ENCODE measurements at places on chromosomes 7 and 10.
A peak's percentile ranks its signal among the peaks of the same experiment; 100 is the strongest.

GRCh38 chr10:91296471-91296870 is 76.0 kb downstream of the PCGF5 start:
- no peak for DNase-seq

DNA sequence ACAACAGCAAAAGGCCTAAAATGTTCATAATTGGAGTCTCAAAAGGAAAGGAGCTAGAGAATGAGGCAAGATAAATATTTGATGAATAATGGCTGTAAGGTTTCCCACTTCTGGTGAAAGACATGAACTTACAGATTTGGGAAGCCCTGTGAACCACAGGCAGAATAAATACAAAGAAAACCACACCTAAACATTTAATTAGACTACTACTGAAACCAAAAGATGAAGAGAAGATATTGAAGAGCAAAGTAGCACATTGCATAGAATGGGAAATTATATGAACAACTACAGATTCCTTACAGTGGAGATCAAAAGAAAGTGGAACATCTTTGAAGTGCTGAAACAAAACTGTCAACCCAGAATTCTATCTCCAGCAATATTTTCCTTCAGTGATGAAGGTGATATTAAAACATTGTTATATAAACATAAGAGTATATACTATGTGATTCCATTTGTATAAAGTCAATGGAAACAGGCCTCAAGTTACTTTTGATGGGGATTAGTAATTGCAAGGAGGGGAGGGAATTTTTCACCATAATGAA is 191.3 kb upstream of the KAT6B start:
- DNase-seq: no peak

GRCh38 chr10:4373098-4373497 is 452.9 kb upstream of the AKR1E2 start:
- no peak for DNase-seq

- DNase-seq: no peak
These were observed 221.5 kb downstream of the SUGCT start for GRCh38 chr7:40356312-40356711.

DNA sequence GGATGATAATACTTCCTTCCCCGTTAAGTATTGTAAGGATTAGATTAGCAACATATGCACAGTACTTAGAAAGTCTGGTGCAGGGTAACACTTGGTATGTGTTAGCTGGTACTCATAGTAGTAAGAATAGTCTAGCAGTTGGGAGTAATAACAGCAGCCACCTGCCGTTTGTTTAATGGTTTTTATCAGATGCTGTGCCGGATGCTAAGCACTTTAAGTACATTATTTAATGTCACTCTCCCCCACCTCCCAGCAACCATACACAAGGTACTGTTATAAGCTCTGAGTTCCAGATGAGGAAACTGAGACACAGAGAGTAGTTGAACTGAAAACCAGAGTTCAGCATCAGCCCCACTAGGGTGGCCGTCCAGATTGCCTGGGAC is 60.1 kb downstream of the ZMIZ1 start:
- DNase-seq: no peak

DNA sequence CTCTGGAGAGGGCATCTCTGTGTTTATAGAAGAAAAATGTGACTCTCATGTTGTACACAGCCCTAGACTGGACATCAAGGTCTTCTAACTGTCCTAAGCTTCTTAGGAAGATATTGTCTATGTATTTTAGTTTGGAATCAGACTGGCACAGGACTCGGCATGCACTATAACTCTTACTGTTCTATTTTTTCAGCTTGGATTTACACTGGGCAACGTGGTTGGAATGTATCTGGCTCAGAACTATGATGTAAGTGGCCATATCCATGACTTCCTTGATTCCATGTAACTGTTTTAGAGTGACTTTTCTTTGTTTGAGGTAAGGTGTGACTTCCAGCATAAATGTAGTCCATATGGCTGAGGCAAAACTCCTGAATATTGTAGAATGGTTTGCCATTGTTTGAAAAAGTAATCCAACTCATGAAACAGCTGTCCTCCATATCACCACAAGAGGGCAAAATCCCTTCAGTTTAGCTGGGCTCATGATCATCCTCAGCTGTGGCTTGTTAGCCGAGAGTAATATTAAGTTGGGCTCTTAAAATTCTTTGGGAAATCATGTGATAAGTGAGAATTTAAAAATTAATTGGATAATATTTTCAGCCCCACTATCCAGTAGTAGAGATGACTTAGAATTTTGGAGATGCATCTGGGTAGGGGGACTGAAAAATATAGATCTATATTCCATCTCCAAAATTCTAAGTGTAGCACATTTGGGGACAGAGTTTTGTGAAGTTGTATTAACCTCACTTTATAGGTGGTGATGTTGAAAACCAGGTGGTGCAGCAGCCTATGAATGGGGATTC is 10.4 kb downstream of the STMP1 start:
- DNase-seq: no peak

- DNase-seq: no peak
These were observed 128.3 kb upstream of the POT1 start for GRCh38 chr7:125057963-125058362.

DNA sequence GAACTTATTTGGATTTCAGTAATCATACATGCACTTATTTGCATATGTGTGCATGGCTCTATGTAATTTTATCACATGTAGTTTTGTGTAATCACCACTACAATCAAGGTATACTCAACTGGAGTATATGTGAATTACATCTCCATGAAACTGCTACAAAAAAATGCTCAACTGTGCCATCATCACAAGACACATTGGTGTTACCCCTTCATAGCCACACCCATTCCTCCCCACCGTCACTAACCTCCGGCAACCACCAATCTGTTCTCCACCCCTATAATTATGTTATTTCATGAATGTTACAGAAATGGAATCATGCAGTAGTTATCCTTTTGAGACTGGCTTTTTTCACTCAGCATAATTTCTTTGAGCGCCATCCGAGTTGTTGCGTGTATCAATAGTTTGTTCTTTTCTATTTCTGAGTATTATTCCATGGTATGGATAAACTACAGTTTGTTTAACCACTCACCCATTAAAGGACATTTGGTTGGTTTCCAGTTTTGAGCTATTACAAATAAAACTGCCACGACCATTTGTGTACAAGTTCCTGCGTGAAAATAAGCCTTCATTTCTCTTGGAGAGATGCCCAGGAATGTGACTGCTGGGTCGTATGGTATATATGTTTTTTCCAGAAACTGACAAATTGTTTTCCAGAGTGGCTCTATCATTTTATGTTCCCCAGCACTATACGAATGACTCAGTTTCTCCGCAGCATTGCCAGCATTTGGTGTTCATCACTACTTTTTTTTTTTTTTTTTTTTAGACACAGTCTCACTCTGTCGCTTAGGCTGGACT is 11.3 kb upstream of the SMO start:
- DNase-seq: no peak

DNA sequence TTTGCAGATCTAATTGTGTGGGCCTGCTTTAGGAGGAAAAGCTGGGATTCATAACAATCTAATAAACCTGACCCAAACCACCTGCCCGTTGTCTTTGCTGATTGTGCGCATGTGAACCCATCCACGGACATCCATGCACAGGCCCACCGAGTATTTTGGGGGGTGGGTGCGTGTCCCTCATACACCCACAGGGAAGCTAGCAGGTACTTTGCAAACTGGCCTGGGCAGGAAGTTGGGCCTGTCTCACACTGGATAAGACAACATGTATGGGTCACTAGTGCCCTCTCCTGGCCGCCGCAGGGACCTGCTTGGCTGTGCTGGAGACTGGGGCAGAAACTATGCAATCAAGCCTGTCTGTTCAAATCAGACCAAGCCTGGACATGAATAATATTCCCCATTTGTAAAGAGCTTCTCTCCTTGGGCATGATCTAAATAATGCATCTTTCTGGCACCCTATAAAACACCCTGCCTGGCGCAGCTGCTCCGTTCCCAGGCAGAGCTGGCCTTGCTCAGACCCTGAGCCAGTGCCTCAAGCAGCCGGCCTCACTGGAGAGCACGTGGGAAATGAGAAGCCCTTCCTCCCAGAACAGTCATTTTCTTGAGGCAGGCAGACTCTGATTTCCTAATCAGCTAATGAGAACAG is 15.8 kb downstream of the ECHDC3 start:
- peak; percentile 46 for DNase-seq

DNA sequence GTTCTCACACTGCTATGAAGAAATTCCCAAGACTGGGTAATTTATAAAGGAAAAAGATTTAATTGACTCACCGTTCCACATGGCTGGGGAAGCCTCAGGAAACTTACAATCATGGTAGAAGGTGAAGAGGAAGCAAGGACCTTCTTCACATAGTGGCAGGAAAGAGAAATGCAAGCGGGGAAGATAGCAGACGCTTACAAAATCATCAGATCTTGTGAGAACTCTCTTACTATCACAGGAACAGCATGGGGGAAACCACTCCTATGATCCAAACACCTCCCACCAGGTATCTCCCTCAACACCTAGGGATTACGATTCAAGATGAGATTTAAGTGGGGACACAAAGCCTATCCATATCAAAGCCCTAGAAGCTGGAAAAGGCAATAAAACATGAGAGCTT is 130.8 kb downstream of the MDFIC start:
- no peak for DNase-seq

DNA sequence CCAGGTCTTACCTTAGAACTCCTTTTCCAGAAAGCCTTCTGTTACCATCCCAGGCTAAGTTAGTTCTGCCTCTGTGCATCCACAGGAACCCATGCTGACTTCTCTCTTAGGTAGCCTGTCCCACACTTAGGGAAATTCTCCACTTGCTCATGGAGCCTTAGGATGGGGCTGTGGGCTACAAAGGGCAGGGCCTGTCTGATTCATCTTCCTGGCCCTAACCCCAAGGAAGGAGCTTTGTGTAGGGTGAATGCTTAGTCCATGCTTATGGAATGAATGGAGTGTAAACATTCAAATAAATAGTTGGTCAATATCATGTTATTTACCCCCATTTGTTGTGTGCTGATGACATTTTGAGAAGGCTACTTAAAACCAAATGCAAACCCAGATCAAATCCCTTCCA is 54.7 kb downstream of the EMX2 start:
- no peak for DNase-seq

- DNase-seq: no peak
These were observed 613 bp downstream of the OAT start for GRCh38 chr10:124417895-124418725.

DNA sequence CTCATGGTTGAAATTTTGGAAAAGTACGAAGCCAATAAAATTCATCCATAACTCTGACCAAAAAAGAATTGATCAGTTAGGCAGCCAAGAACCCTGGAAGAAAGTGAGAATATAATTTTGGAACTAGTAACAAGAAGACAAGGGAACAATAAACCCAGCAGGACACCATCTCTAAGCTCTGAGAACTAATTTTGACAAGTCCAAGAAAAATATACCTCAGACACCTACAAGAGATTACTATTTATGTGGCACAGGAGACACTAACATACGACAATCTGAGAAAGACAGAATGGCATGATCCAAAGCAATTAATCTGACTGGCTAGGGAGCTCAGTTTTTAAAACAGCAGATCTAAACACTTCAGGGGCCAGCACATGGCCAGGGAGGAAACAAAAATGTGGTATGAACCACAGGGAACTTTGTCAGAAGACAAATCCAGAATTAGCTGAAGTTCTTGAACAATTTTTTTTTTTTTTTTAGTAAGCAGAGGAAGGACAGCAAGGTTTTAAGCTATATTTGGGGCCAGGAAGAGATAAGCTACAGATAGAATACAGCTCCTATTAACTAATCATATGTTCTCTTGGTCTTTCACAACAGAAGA is 38.9 kb downstream of the PARD3 start:
- no peak for DNase-seq

DNA sequence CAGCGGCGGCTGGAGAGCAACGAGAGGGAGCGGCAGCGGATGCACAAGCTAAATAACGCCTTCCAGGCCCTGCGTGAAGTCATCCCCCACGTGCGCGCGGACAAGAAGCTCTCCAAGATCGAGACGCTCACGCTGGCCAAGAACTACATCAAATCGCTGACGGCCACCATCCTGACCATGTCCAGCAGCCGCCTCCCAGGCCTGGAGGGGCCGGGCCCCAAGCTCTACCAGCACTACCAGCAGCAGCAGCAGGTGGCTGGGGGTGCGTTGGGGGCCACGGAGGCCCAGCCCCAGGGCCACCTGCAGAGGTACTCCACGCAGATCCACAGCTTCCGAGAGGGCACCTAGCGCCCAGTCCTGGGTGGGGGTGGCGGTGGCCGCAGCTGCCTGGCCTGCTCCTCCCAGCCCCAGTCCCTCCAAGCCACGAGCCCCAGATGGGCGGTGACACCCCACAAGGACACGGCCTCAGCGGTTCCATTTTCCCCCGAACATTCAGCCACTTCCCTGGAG is 1.3 kb downstream of the BHLHA15 start:
- no peak for DNase-seq

DNA sequence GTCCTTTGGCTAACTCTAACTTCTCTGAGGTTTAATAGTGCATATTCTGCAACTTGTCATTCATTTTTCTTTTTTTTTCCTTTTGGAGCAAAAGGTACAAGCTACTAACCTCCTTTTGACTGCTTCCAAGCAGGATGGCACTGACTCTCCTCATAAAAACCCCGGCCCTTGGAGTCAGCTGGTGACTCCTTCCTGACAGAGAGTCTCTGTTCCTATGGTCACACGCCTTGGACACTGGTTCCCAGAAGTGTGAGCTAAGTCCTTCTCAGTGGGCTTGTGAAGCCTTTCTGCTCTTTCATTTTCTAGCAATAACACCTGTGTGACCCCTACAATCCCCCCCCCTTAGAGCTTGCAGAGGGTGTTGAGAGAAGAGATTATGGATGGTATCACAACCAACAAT is 21.7 kb downstream of the DOCK4 start:
- DNase-seq: no peak

- DNase-seq: no peak
These were observed 31.1 kb downstream of the RBM17 start for GRCh38 chr10:6119962-6120361.

DNA sequence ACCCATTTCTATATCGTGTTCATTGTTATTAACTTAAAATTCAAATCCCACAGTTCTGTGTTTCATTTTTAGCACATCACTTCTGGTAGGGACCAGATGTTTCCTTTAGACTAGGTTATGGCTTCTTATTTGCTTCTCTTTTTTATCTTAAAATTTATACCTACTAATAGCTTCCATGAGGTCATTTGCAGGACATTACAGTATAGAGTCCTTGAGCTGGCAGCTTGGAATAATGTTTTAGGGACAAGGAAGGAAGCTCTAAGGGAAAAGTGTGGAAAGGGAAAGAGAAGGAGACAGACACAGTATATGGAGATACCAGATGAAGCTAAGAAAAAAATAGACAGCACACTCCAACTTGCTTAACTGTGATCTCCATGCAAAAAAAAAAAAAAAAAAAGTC is 48.8 kb upstream of the CD36 start:
- DNase-seq: no peak

GRCh38 chr7:38704751-38705150 is 73.6 kb upstream of the AMPH start:
- DNase-seq: no peak

GRCh38 chr7:92246360-92247101 is 757 bp downstream of the ANKIB1 start:
- DNase-seq: peak; percentile 38

Measured in NCI-H187 (cell line).